DMS153 (cell line): ENCODE measurements at places on chromosomes 16 and 17.

DNA sequence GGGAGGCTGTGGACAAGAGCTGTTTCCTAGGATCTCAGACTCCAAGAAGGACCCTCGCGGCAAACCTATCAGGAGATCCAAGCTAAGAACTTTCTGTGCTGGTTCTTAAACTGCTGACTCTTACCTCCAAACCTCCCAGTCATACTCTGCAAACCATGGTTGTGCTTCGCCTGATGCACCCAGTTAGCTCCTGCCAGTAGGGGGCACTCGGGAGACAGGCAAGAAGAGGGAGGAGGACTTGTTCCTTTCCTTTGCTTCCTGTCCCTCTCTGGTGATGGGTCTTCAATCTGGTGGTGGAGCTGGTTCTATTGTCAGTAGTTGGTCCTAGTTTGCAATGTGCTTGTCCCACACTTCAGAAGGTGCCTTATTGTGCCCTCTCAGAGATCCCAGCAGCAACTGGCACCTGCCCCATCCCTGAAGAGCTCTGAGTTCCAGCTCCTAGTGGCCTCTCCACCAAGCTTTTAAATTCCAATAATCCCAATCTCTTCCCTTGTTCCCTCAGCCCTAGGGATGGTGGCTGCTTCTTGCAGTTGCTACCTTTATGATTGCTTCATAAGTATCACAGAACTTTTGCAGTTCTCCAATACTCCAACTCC is 113.5 kb upstream of the RPL38 start:
- DNase-seq, result peak; percentile 1

GRCh38 chr17:2011411-2012371 is 13.4 kb downstream of the RTN4RL1 start:
- DNase-seq, result no peak

- no peak for DNase-seq
Measured at GRCh38 chr16:89556750-89557689, 3.5 kb upstream of the RPL13 start.

DNA sequence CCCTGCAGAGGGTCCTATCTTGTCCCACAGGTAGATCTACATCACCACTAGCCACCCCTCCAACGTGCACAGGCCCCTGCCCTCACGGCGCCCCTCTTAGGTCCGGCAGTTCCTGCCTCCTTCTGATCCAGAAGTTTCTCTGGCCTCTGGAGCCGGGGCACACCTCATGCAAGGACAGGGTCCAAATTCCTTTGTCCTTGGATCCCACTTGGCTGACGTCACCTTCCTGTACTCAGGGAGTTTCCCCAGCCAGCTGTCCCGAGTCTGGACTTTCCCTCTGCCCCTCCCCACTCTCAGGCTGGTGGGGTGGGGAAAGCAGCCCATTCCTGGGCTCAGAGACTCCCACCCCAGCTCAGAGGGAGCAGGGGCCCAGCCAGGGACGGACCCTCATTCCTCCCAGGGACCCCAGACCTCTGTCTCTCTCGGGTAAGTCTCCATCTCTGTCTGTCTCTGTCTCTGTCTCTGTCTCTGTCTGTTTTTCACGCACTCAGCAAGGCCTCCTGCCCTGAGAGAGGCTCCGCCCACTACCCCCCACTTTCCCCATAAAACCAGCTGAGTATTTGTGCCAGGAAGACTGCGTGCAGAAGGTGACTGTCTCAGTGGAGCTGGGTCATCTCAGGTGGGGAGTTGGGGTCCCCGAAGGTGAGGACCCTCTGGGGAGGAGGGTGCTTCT is at the start of gene IL32:
Gene IL32 (plus strand): TSS at position 572 of the 673 bp plus-strand sequence. CDS start 172 bp downstream, outside the sequence.
- DNase-seq, result no peak

DNA sequence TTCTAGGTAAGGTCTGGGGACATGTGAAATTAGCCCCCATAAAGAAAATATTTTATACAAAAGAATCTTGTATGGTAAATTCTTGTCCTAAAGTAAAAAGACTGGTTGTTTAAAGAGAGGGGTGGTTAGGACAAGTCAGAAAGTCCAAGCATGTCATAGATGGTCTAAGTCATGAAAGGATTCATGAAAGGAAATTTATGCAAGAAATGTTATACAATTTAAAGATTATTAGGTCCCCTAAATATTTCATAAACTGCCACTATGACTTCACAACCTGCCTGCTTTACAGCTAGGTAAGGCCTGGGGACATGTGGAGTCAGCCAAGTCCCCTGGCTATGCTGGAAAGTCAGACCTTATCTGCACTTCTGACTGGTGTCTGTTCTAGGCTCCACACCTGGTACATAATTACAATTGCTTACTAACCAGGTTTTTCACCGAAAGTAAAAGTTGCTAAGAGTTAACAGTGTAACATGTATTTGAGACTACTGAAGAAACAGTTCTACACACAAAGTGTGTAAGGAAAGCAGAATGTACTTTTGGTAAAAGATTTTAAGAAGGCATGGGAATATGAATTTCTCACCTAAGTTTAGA is 17.0 kb downstream of the N4BP1 start:
- DNase-seq, result no peak

DNA sequence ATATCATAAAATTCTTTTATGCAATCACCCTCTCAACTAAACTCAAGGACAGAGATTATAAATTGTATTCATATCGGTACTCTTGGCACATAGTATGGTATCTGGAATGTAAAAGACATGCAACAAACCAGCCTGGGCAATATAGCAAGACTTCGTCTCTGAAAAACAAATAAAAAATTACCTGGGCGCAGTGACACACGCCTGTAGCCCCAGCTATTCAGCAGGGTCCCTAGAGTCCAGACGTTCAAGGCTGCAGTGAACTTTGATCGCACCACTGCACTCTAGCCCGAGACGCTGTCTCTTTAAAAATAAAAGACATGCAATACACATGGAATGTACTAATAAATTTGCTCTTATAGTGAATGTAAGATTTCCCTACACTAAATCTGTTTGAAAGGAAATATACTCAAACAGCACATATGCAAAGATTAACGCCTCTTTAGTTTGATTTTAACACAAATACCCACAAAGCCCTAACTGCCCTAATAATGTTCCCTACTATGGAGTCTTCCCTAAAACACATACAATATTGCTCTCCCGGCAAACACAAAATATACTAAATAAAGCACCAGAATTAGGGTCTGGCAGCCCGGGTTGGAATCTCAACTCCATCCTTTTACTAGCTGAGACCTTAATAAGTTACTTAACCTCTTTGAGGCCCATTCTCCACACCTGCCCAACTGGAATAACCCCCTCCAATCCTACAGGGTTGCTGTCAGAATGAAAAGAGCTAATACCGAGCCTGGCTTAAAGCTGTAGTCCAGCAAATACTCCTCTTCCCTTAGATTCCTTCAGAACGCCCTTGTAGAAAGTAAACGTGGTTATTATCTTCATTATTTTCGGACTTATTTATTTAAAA is 1.2 kb downstream of the ABCA5 start:
- no peak for DNase-seq

DNA sequence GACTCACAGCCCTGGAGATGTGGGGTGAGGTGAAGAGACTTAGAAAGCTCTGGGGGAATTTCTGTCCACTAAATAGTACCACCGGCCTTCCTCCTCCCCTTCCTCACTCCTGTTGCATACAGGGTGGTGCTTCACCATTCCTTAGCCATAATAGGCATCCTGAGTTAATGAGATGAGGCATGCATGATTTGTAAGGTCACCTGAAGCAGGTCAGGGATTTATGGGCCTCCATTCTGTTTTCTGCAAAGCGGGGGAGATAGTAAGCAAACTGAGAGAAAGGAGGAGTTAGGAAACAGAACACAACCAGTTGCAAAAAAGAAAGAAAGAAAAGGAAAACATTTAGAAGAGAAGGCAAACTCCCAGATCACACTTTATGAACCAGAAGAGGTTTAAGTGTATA is 9.3 kb upstream of the MYOCD start:
- DNase-seq, result no peak

GRCh38 chr17:64154313-64154695 is 24.4 kb upstream of the ERN1 start:
- DNase-seq, result no peak

DNA sequence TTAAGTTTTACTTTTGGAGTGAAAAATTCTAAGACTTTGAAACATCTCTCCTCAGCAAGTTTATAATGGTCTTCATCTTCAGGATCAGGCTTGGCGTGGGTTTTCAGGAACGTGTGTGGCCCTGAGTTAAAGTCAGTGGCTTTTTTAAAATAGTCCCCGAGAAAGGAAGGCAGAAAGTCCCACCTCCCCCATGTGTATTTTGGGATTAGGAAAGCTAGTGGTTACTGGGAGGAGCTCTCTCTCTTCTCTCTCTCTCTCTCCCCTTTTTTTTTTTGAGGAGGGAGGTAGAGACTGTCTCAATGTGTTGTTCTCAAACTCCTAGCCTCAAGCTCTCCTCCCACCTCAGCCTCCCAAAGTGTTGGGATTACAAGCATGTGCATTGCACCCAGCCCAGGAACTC is 213.2 kb downstream of the IRX3 start:
- no peak for DNase-seq

GRCh38 chr16:88348377-88349152 is 34.2 kb upstream of the ZNF469 start:
- DNase-seq, result no peak

DNA sequence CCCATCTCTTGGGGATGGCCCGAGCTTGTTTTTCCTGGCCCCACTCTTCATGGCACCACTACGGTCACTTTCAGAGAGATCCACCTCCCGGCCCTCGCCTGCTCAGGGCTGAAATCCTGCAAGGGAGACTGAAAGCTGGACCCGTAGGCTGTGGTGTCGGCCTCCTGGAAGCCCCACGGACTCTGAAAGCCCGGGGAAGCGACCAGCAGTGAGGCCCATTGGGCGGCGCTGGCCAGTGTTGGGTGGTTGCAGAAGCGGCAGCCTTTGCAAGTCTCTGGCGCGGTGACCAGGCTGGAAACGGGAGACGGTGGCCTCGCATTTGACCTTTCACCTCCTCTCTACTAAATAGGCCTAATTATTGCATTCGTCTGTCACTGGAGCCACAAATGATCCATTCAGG is 186.0 kb upstream of the FOXF1 start:
- DNase-seq, result no peak

- no peak for DNase-seq
Measured at GRCh38 chr17:41824086-41824485, 11.3 kb downstream of the FKBP10 start.

GRCh38 chr16:51224317-51224716 is 73.2 kb upstream of the SALL1 start:
- no peak for DNase-seq

DNA sequence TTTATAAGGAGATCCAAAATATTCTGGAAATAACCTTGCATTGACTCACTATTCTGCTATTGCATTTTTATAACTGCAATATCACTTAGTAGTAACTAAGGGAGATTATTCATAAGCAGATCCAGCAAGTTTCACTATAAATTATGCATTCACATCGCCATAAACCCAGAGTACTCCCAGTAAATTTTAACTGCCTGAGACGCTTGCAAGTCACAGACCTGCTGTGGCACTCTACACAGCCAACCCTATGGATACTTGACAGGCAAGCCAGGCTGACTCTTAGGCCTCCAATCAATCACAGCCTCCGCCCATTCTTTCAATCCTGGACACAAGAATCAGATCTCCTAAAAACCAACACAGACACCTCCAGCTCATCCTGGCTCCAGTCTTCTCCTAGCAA is 28.2 kb downstream of the USP31 start:
- DNase-seq, result no peak

- no peak for DNase-seq
Measured at GRCh38 chr17:79093270-79093669, 18.6 kb downstream of the ENGASE start.

DNA sequence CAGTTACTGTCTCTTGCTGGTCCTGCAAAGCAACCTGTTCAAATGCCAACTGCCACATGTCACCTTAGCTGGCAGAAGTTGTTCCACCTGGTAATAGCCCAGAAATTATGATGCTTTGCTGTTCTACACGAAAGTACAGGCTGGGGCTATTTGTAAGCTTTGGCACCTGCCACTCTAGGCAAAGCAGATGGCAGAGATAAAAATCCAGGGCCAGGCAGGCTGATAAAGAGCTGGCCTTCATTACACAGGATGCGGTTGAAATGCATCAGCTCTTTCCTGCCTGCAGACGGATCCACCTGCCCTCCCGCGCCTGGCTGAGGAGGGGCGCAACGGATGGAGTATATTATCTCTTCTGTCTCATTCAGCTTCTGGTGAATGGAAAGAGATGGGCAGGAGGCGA is 29.3 kb upstream of the KDM8 start:
- peak; percentile 87 for DNase-seq

DNA sequence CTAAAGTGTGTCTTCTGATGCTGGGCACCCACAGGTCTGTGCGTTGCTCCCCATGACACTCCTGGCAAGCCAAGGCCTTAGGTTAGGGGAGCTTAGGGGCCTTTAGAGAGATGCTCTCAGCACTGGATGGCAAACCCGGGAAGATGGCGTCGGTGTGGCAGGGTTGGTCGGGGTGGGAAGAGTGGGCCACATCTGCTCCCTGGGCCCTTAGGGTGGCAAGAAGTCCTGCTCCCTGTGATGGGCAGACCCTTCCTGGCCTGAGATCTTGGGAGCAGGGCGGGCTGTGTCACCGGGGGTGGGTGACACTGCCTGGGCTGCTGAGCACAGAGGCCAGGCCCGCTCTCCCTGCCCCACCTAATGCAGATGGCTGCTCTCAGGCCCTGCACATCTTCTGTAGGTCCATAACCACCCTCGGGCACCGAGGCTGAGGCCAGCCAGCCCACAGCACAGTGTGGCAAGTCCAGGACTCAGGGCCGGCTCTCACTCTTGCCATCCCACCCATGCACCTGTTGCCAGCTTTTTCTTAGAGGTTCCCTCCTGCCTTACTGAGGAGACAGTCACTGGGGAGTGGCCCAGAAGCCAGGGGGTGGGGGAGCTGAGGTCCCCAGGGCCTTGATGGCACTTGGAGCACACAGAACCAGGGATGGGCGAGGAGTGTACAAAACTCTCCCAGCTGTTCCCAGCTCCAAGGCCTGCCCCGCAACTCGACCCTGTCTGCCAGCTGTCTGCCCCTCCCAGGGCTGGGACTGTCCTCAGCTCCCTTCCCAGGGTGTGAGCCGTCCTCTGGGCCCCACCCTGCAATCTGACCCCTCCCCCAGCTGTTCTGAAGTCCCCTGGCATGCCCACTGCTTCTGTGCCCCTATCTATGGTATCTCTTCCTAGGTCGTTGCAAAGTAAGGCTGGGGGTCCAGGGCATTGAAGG is 4.4 kb upstream of the MTSS2 start:
- no peak for DNase-seq

- DNase-seq, result no peak
Measured at GRCh38 chr17:51362811-51363585, 102.7 kb downstream of the UTP18 start.

GRCh38 chr17:77958716-77959125 is 218 bp downstream of the TNRC6C start:
- no peak for DNase-seq

GRCh38 chr16:31367853-31368252 is 12.9 kb downstream of the ITGAX start:
- DNase-seq, result no peak

DNA sequence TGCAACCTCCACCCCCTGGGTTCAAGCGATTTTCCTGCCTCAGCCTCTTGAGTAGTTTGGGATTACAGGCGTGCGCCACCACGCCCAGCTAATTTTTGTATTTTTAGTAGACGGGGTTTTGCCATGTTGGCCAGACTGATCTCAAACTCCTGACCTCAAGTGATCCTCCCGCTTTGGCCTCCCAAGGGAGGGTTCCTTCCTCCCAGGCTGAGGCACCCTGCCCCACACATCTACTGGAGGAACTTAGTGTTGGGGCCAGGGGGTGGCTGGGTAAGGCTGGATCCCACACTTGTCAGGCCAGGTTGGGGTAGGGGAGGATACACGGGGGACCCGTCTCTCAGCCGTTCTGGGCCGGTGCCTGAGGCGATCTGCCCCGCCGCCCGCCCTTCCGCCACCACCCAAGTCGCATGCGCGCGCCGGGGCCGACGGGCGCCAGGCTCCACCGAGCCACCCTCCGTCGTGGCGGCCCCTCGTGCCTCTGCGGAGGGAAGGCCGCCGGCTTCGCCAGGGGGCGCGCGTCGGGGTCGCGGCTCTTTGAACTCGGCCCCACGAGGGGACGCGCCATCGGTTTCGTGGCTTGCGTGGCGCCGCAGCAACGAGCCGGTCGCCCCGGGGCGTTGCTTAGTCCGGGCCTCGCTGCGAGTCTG is 15.9 kb downstream of the GRB7 start:
- peak; percentile 27 for DNase-seq
